ENCODE measurements at places on chromosomes 5 and 9.
A peak's percentile ranks its signal among the peaks of the same experiment; 100 is the strongest.

DNA sequence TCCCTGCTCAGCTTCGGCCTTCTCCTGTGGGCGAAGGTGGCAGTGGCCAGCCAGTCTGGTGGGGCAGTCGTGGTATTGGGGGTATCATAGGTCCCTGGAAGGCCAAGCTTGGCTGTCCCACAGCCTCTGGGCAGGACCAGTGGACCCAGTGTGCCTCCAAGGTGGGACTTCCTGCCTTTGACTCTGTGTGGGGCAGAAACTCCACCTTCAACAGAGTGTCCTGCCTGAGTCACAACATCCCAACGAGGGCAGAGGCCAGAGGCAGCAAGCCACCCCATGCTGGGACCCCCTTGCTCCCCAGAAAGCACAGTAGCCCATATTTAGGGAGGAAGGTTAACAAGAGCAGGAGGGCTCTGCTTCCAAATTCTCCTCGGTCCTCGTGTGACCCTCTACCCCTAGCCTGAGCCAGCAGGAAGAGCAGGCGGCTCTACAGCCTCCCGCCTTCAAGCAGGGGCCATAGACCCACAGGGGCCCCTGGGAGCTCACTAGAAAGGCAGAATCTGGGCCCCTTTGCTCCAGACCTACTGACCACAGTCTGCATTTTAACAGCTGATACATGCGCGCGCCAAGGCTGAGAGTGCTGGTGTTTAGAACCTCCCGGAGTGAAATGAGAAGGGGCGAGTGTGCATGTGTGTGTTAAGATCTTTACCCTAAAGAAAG, 51.6 kb upstream of the FUBP3 start:
- DNase-seq: no peak

GRCh38 chr9:36878986-36879982, 154.8 kb downstream of the PAX5 start:
- no peak for DNase-seq

GRCh38 chr9:16223074-16223871, 647.2 kb downstream of the BNC2 start:
- no peak for DNase-seq

DNA sequence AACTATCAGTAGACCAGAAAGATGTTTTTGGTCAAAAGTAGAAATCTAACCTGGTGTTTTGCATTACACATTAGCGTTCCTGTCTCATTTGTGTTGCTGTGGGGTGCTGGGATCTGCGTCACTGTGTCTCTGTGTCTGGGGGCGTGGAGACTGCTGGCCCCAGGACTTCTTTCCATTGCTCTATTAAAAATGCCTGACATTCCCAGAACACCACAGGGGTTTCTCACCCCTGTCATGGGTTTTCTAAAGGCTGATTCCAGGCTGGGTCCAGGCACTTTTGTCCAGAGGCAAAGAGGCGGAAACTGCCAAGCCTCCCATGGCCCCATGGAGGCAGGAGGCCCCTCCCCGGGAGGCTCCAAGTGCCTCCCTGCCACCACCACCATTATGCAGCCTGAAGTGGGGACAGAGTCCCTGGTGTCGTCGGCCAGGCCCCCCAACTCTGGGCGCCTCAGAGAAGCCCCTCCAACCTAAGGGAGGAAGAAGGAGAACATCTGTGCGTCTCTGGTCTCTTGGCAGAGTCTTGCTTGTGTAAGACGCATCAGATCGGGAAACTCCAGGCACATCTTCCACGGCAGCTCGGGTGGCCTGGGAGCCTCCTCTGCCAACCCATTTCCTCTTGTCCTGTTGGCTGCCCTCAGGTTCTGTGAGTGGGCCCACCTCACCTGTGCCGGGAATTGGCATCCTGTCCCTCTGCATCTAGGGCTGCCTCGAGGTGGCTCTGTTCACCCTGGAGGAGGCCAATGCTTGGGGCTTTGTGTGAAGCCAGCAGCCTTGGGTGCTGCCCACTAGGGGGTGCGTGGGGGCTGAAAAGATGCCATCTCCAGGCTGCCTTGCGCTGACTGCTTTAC, 13.8 kb upstream of the PLEKHG4B start:
- DNase-seq: peak; percentile 79

- DNase-seq: peak; percentile 72
Measured at GRCh38 chr9:26175264-26175663, 497.0 kb upstream of the TUSC1 start.

DNA sequence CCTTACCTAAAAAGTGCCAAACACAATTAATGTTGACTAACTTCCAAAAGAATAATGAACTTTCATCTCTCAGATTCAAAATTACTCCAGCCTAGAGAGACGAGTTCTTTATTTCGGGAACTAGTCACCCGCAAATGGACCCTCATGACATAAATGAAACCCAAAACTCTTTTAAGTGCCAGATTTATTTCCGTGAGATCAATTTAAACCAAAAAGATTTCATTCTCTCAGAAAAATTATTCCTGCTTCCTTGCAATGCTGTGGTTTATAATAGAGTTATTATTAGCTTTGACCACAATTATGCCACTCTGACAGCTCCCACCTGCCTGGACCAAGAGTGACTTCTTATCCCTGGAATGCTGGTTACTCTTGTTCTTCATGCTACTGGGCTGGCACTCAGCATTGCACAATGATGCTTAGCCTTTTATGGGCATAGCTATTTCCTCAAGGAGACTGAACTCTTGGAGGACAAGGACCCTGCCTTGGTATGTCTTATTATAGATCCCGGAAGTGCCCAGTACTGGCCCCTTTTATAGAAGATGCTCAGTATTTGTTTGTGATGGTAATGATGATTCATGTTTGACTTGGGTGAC, 183.5 kb downstream of the SNX18 start:
- peak; percentile 99 for DNase-seq

- DNase-seq: peak; percentile 71
Measured at GRCh38 chr9:73153793-73154227, 2.1 kb downstream of the ANXA1 start.

DNA sequence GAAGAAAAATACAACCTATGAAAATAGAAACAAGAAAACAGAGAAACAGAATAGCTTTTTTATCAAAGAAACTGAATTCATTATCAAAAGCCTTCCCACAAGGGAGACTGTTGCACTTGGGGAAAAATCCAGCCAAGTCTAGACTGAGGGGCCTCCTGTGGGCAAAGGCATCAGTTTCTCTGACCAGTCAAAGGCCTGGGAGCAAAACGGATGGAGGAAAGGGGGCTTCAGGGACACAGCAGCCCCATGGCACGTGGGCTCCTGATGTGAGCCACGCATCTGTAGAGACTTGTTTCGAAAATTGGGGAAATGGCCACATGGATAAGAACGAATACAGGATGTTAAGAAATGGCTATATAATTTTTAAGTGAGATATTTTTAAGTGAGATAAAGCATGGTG, 21.1 kb downstream of the ZDHHC11B start:
- no peak for DNase-seq

GRCh38 chr5:1524799-1525623, 1.3 kb upstream of the LPCAT1 start:
- DNase-seq: no peak

GRCh38 chr5:154966081-154966841, 25.4 kb downstream of the MRPL22 start:
- no peak for DNase-seq

GRCh38 chr5:148984345-148984744, 78.5 kb downstream of the SH3TC2 start:
- peak; percentile 90 for DNase-seq

- DNase-seq: no peak
Measured at GRCh38 chr5:104052558-104053352, 490.2 kb upstream of the NUDT12 start.

DNA sequence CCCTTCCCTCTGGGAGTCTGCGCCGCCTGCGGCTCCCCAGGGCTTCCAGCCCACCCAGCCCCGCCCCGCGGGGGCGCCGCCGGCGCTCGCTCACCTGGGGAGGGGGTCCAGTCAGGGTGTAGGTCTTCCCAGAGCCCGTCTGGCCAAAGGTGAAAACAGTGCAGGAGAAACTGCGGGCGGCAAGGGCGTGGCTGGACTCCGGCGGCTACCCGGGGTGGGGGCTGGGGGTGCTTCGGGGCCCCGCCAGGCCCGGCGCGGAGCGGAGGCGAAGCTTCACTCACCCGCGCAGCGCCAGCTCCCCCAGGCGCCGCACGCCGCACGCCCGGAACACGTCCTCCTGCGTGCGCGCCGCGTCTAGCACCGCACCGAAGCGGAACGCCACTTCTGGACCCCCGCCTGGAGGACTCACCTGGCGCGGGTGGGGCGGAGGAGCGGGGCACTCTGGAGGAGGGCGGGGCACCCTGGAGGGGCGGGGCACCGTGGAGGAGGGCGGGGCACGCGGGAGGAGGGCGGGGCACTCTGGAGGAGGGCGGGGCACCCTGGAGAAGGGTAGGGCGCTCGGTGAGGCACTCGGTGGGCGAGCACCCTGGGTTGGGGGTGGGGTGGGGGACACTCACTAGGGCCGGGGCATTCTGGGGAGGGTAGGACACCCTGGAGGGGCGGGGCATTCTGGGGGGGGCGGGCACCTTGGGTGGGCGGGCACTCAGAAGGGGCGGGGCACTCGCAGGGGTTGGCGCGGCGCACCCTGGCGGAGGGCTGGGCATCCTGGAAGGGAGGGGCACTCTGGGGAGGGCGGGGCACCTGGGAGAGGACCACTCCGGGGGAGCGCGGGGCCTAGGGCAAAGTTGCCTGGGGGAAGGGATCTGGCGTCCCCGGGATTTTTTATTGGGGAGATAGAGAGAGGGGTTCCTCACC, 814 bp downstream of the KIF12 start:
- DNase-seq: no peak

GRCh38 chr9:121833061-121833460, 181.6 kb downstream of the DAB2IP start:
- no peak for DNase-seq

GRCh38 chr9:6579613-6580012, 65.9 kb downstream of the GLDC start:
- no peak for DNase-seq

Data from EL (cell line).